ENCODE measurements at places on chromosomes 7 and 10.

GRCh38 chr10:73940634-73941221 lies 29.8 kb downstream of the PLAU start:
- H3K4me1 ChIP-seq, result peaks cover 8% of the 10 kb centered on the region
- no peak overlapping the region for H3K4me3 ChIP-seq
- peak; percentile 54 for DNase-seq
- peak overlapping the region; percentile 90 for H3K27ac ChIP-seq
- no peaks in the 10 kb centered on the region for H3K27me3 ChIP-seq

GRCh38 chr10:116272440-116273283 lies at the start of gene GFRA1:
Gene GFRA1, minus strand, starts transcription at chr10:116273206. Its CDS starts 1,177 bp downstream, at chr10:116272029.
- peak within 1 kb of the TSS; percentile 68 for H3K4me3 ChIP-seq
- no peaks in the 10 kb centered on the region for H3K36me3 ChIP-seq
- DNase-seq, result peak; percentile 18
- no peaks in the 10 kb centered on the region for H3K4me1 ChIP-seq

- H3K4me3 ChIP-seq, result no peak overlapping the region
- H3K27me3 ChIP-seq, result no peaks in the 10 kb centered on the region
- no peaks in the 10 kb centered on the region for H3K36me3 ChIP-seq
- no peak for DNase-seq
- no peaks in the 10 kb centered on the region for H3K4me1 ChIP-seq
- no peak overlapping the region for H3K27ac ChIP-seq
Measured at GRCh38 chr7:50544992-50545391, 20.2 kb downstream of the DDC start.

DNA sequence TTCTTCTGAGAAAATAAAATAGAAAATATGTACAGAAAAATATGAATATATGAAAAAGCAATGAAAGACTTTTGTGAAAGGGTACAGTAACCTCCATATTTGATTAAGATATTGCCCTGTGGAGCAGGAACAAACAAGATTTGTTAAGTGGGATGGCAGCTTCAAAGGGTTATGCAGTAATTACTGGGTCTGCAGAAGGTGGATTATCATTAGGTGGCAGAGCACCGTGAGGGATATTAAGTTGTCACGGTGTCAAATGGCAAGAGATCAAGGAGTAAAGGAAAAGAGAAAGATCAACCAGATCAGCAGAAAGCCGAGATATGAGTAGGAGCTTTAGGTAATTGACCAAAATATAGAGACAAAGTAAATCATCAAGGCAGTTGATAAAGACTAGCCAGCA lies 44.1 kb downstream of the DGKB start:
- no peaks in the 10 kb centered on the region for H3K36me3 ChIP-seq
- no peak overlapping the region for H3K4me3 ChIP-seq
- no peaks in the 10 kb centered on the region for H3K27me3 ChIP-seq
- no peak overlapping the region for H3K27ac ChIP-seq
- DNase-seq, result no peak

GRCh38 chr7:16644157-16644556 lies 1.4 kb downstream of the ANKMY2 start:
- peak overlapping the region; percentile 95 for H3K27ac ChIP-seq
- no peaks in the 10 kb centered on the region for H3K4me1 ChIP-seq
- no peaks in the 10 kb centered on the region for H3K36me3 ChIP-seq
- H3K27me3 ChIP-seq, result no peaks in the 10 kb centered on the region
- peak overlapping the region; percentile 82 for H3K4me3 ChIP-seq
- no peak for DNase-seq

DNA sequence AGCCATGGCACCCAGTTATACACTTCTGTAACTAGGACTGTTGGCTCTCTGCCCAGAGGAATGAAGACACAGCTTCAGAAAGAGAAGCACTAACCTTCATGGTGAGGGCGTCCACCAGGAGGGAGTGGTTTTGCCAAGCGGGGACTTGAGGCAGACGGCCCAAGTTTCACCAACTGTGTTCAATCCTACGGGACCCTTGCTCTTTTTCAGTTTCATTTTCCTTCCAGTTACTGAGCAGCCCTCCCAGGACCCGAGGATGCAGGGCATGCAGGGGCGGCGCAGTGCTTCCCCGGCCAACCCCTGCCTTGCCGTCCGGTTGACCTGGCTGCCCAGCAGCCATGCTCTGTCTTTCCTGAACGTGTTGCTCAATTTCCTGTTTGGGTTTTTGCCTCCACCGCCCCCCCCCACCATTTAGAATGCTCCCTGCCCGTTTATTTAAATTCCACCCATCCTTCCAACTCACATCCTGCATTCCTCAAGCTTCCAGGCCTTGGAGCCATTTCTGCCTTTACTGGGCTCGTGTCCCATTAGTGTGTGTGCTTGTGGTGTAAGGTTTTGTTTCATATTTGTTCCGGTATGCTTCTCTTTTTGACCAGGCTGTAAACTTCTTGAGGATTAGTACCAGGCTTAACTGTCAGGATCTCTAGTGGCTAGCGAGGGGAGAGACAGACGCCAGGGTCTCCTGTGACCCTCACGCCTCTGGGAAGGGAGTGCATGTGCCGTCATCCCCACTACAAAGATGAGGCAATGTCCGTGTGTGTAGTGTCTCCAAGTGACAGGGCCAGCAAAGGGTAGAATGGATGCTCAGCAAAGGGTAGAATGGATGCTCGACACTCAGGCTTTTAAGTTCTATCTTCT lies 31.6 kb downstream of the IL15RA start:
- peak overlapping the region; percentile 41 for H3K4me3 ChIP-seq
- peak overlapping the region; percentile 95 for H3K27ac ChIP-seq

DNA sequence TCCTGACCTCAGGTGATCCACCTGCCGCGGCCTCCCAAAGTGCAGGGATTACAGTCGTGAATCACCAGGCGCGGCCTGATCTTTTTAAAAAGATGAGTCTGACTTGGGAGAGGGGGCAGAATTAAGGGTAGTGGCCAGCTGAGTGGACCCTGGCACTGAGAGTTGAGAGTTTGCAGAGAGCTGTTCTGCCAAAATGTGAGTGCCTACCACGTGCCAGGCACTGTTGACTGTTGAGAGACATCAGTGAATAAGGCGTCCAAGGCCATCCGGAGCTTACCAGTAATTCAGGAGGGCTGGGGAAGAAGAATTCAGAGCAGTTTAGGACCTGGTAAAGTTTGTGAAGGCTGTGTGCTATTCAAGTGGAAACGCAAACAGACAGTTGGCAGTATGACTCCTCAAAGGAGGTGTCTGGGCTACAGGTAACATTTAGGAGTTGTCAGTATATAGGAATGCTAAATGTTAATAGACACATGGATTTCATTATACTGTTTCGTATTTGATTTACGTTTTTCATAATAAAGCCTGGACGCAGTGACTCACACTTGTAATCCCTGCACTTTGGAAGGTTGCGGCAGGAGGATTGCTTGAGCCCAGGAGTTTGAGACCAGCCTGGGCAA lies 1.5 kb downstream of the NIPSNAP2 start:
- peaks cover 5% of the 10 kb centered on the region for H3K4me1 ChIP-seq
- H3K4me3 ChIP-seq, result no peak overlapping the region
- H3K36me3 ChIP-seq, result no peaks in the 10 kb centered on the region

DNA sequence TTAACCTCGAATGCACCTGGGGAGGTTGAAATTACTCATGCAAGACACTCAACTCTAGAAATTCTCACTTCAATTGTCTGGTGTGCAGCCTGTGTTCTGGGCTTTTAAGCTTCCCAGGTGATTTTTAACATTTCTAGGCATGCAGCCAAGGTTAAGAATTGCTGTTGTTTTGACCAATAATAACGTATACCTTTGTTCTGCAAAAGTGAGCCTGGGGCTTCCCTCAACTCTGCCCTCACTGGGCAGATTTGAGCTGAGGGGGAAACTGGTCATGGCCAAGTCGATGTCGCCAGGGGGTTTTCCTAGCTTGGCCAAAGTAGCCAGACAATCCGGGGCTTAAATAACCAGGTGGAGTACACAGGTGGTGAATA lies 568 bp downstream of the PRSS2 start:
- no peak for DNase-seq
- H3K27ac ChIP-seq, result no peak overlapping the region
- H3K4me1 ChIP-seq, result no peaks in the 10 kb centered on the region
- no peaks in the 10 kb centered on the region for H3K27me3 ChIP-seq

GRCh38 chr10:104123397-104123796 lies 1.4 kb downstream of the SFR1 start:
- no peak overlapping the region for H3K27ac ChIP-seq
- no peak for DNase-seq
- no peak overlapping the region for H3K4me3 ChIP-seq
- no peaks in the 10 kb centered on the region for H3K27me3 ChIP-seq
- no peaks in the 10 kb centered on the region for H3K36me3 ChIP-seq

DNA sequence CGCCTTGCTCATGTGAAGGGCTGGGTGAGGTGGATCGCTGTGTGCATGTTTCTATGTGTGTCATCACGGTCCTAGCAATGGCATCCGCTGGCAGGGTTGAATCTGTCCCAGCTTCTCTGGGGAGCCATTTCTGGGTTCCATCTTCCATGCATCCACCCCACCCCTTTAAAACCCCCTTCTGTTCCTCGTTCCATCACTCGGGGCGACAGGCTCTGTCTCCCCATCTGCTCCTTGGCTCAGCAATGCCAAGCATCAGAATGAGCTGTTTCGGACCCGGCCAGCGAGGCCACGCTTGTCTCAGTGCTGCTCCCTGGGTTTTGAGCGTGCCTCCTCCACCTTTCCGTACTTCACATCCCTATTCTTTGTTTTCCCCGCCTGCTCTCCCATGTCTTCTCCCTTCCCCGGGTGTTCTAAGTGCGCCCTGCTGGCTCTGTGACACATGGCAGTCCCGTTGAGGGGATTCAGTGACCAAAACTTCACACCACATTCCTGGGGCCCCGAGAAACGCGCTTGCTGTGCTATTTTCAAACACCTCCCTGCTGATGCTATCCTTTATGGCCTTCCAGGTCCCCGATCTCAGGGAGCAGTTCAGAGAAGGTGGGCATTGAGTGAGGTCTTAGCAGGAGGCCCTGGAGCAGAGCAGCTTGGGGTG lies 554.1 kb upstream of the FOXK1 start:
- no peaks in the 10 kb centered on the region for H3K4me1 ChIP-seq
- no peak overlapping the region for H3K27ac ChIP-seq
- no peaks in the 10 kb centered on the region for H3K27me3 ChIP-seq

DNA sequence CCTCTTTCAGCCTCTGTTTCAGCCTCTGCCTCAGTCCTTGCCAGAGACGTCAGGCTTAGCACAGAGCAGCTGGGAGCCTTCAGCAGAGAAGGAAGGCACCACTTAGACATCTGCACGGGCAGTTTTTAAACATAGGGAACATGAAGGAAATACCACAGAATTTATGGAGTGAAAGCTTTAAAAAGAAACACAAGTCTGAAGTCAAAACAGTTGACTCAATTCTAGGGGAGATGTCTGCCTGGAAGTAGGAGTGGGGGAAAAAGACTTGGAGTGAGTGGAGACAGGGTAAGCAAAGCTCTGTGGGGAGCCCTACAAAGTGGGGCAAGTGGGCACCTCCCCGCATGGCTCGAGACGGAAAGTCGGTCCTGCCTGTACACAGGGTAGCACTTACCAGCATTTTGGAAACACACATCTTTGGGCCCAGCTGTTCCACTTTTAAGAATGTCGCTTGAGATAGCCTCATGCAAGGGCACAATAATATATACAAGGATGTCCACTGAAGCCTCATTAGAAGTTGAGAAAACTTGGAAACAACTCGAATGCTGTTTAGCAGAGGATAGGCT lies 5.0 kb upstream of the TBXAS1 start:
- H3K4me1 ChIP-seq, result peaks cover 7% of the 10 kb centered on the region
- DNase-seq, result peak; percentile 92
- no peaks in the 10 kb centered on the region for H3K36me3 ChIP-seq

DNA sequence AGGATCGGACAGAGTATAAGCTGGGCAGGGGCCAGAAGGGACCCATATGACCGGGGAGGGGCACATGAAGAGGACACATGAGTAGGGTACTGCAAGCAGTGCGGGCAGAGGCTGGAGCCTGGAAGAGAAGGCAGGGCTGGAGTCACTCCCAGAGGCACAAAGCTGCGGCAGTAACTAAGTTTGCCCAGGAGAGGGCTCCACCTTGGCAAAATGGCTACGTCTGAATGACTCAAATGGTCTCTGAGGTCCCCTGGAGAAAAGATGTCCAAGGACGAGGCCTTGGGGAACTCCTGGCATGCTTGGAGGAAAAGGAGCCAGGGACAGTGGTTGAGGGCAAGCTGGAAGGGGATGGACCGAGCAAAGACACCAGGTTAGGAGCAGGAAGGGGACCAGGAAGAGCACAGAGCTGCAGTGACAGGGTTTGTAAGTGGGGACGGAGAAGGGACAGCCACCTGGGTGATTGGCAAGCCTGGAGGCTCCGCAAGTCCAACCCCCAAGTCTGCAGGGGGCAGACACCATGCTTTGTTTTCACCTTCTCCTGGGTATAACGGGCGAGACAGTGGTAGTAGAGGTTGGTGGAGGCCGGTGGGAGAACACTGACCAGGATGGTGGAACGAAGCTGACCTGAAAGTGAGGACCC lies 43.1 kb upstream of the LBX1 start:
- H3K4me1 ChIP-seq, result no peaks in the 10 kb centered on the region
- no peak overlapping the region for H3K4me3 ChIP-seq
- H3K27ac ChIP-seq, result no peak overlapping the region
- peak; percentile 50 for DNase-seq

- no peak overlapping the region for H3K4me3 ChIP-seq
- DNase-seq, result no peak
- no peaks in the 10 kb centered on the region for H3K27me3 ChIP-seq
Measured at GRCh38 chr7:156898938-156899337, 6.0 kb upstream of the LMBR1 start.

DNA sequence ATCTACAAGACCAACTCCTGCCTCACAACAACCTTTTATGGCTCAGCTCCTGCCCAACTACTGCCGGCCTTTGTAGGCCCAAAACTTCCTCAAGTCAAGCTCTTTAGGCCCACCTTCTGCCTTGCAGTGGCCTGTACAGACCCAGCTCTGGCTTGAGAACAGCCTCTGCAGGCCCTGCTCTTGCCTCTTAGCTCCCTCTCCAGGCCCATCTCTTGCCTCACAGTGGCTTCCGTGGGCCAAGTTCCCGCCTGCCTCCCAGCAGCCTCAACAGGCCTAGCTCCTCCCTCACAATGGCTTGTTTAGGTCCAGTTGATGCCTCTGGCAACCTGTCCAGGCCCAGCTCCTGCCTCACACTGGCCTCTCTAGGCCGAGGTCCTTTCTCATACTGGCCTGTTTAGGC lies 32.4 kb upstream of the VKORC1L1 start:
- H3K4me3 ChIP-seq, result no peak overlapping the region
- H3K36me3 ChIP-seq, result no peaks in the 10 kb centered on the region
- no peak for DNase-seq
- H3K27me3 ChIP-seq, result no peaks in the 10 kb centered on the region
- no peak overlapping the region for H3K27ac ChIP-seq

DNA sequence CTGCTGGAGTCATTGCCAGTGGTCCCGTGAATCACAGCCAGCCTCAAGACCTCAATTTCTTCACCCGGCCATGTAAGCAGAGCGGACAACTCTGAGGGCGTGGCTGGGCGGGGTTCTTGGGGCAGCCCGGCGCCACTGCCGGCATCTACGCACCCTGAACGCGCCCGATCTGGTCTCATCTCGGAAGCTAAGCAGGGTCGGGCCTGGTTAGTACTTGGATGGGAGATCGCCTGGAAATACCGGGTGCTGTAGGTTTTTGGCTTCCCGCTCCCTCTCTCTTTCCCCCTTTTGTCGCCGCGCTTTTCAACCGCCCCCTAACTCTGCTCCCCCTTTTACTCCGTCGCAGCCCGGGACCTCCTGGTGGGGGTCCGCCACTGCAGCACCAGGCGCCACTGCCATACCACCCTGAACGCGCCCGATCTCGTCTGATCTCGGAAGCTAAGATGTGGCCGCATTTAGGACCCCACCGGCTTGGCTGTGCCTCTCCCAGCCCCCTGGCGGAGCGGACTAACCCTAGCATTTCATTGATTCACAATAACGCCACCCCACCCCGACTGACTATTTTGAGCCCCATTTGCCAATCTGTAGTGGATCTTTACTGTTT lies 25.3 kb downstream of the GARIN1A start:
- H3K27me3 ChIP-seq, result no peaks in the 10 kb centered on the region
- no peaks in the 10 kb centered on the region for H3K4me1 ChIP-seq
- H3K36me3 ChIP-seq, result no peaks in the 10 kb centered on the region
- DNase-seq, result peak; percentile 74

- H3K4me3 ChIP-seq, result no peak overlapping the region
- no peak for DNase-seq
- no peaks in the 10 kb centered on the region for H3K36me3 ChIP-seq
Measured at GRCh38 chr7:155867734-155868400, 55.6 kb upstream of the SHH start.

Data from fibroblast of lung (primary cell).